ENCODE measurements at places on chromosomes 5 and 9.

DNA sequence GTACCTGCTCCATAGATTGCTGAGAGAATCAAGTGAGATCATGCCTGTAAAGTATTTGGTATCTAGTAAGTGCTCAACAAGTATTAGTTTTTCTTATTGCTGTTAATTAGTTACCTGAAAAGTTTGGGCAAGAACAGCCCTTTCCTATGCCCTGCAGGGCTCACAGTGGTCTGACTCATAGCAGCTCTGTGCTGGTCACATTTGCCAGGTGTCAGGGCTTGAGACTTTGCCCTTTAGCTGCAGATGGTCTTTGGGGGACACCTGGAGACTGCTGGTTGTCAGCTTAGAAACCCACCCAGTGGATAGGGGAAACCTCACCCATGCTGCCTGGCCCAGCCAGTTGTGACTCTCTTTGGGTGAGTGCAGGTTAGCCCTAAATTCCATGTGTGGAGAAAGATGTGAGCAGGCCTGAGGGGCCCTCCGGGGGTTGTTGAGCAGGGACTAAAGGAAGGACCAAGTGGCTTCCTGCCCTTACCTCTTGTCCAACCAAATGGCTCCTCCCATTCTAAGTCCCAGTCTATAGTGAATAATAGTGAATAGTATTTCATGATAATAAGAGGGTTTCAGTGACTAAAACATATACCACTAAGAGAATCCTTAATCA is 9.0 kb downstream of the COL27A1 start:
- DNase-seq: no peak

- DNase-seq: no peak
These were observed 652 bp downstream of the ARSK start for GRCh38 chr5:95555553-95555952.

DNA sequence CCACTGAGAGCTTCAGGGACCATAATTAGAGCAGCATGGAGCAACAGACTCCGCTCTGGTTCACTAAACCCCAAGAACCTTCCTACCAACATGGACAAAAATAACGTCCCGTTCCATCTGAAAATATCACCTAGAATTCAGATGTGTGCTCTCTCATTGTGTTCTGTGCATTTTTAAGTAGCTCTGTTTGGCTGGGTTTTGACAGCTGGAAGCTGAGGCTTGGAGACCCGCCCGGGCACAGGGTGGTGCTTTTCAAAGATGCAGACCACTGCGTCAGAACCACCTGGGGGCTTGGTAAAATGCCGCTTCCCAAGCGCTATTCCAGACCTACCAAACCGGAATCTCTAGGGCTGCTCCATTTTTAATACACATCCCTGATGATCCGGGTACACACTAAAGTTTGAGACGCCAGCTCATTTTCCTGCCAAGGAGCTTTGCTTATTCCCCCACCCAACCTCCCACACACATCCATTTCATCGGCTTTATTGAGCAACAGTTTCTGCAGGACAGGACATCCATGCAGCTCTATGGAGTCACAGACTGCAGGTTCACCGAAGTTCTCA is 104.8 kb downstream of the GABBR2 start:
- peak; percentile 88 for DNase-seq

DNA sequence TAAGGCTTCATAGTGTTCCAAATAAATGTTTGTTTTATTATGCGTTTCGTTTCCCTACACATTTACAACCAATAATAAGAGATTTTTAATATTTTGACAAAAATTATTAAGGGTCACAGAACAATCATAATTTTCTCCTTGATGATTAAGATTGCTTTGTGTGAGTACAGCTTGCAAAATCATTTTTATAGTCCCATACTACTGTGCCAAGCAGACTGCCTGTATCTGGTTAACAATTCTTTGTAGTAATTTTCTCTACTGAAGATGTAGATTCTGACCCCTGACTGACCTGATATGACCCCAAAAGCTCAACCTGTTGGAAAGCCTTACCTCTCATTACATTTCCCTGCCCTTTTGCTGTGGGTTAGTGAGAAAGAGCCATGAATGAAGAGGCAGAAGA is 311.9 kb upstream of the PIK3R1 start:
- DNase-seq: no peak

GRCh38 chr9:33436445-33436844 is 10.9 kb downstream of the AQP3 start:
- no peak for DNase-seq

Data from NCI-H345 (cell line).